ENCODE measurements at places on chromosomes 1 and 21. TPM values are rescaled to one million over a fixed set of nuclear protein-coding genes. Genes with fewer than 3 reads are reported as not detected.
A peak's percentile ranks its signal among the peaks of the same experiment; 100 is the strongest.

DNA sequence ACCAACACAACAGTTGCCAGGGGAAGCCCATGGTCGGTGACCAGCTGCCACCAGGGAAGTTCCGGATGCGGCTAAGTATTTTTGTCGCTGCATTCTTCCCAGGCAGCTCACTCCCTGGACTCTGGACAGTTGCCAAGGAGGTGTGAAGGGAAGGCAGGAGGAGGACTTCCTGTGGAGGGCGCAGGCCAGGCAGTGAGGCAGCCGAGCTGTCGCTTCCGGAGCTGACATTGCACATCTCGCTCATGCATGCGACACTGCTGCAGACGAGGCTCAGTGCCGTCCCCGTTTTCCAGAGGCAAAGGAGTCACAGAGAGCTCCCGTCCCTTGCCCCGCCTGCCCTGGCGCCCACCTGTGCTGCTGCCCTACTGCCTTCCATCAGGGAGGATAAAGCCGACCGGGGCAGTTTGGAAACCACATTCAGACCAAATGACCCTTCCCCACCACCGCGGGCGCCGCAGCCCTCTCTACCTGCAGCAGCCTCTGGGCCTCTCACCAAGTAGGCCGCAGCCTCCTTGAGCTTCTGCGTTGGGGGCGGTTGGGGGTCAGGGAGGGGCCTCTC is 81.4 kb downstream of the NENF start:
- peaks cover 4% of the 10 kb centered on the region for H3K4me1 ChIP-seq
- peaks cover 52% of the 10 kb centered on the region for H3K27me3 ChIP-seq
- H3K4me3 ChIP-seq, result peak overlapping the region; percentile 52
- no peaks in the 10 kb centered on the region for H3K36me3 ChIP-seq

DNA sequence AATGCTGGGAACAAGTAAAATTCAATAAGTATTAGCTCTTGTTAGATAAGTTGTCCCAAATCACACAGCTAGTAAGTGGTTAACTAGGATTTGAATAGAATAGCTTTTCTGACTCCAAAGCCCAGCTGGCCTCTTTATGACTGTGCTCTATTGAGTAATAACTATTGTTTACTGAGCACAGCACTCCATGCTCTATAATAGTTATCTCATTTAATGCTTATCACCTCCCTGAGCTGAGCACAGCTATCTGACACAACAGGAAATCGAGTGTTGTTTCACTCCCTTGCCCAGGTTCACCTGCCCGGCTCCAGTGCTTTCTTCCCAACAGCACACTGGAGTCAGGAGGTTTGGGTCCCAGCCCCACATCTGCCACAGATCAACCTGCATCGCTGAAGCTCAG is 38.8 kb upstream of the STMN1 start:
- H3K27ac ChIP-seq, result no peak overlapping the region
- H3K36me3 ChIP-seq, result no peaks in the 10 kb centered on the region
- no peak for DNase-seq
- no peaks in the 10 kb centered on the region for H3K4me1 ChIP-seq
- H3K4me3 ChIP-seq, result no peak overlapping the region

GRCh38 chr1:25804244-25804963 is 4.4 kb downstream of the SELENON start:
- H3K27me3 ChIP-seq, result no peaks in the 10 kb centered on the region
- no peak for DNase-seq
- no peak overlapping the region for H3K4me3 ChIP-seq
- H3K36me3 ChIP-seq, result no peaks in the 10 kb centered on the region

DNA sequence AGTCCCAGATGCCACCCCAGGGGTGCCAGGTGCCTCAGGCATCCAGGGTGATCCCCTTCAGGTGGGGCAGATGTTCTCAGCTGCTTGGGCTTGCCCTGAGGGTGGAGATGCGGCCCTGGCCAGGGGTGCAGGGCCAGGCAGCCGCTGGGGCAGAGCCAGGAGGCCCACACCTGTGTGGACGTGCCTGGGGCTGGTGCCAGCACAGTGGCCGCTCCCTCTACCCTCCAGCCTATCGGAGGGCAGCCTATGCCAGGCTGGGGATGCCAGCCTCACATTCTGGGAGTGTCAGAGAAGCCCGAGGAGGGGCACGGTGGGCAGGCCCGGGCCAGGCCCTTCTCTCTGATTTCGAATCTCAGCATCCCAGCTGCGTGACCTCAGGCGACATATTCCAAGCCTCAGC is 96.5 kb upstream of the WNT4 start:
- H3K27ac ChIP-seq, result no peak overlapping the region
- H3K36me3 ChIP-seq, result no peaks in the 10 kb centered on the region
- DNase-seq, result no peak
- no peak overlapping the region for H3K4me3 ChIP-seq

DNA sequence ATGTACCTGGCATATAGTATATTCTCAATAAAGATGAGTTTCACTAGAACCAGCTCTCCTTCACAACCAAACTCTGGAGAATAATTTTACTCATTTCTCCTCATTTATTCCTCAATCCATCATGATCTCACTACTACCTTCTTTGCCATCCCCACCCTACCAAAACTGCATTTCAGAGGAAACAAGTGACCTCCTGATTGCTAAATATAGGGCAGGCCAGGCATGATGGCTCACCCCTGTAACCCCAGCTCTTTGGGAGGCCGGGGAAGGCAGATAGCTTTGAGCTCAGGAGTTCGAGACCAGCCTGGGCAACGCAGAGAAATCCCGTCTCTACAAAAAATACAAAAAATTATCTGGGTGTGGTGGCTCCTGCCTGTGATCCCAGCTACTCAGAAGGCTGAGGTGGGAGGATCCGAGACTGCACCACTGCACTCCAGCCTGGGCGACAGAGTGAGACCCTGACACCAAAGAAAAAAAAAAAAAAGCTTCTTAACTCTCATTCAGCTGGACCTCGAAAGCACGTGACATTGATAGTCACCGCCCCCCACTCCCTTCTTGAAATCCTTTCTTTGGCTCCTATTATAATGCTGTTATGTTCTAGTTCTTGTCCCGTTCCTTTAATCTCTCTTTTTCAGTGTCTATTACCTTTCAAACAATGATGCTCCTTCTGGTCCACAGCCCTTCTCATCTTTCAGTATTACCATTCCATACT is 2.1 kb downstream of the TESK2 start:
- H3K27ac ChIP-seq, result no peak overlapping the region
- peaks cover 7% of the 10 kb centered on the region for H3K4me1 ChIP-seq
- peak; percentile 17 for DNase-seq
- no peaks in the 10 kb centered on the region for H3K36me3 ChIP-seq
- peak overlapping the region; percentile 91 for H3K4me3 ChIP-seq

DNA sequence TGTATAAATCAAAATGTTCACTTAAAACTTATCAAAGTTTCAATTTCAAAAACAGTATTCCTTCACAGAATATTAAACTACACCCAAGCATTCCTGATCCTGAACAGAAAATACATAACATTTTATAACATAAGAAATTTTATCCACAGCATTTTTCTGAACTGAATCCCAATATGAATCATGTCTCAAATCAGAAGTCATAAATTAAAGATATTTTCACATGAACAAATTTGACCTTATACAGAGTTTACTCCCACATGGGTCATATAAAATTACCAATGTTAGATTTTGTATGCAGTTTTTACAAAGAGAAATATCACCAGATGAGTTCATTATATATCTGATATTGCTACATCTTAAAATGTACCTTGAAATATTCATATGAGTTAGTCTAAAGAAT is 48.6 kb upstream of the ASPM start:
- H3K4me3 ChIP-seq, result no peak overlapping the region
- H3K27me3 ChIP-seq, result no peaks in the 10 kb centered on the region
- no peak overlapping the region for H3K27ac ChIP-seq
- peaks cover 40% of the 10 kb centered on the region for H3K4me1 ChIP-seq
- DNase-seq, result no peak

DNA sequence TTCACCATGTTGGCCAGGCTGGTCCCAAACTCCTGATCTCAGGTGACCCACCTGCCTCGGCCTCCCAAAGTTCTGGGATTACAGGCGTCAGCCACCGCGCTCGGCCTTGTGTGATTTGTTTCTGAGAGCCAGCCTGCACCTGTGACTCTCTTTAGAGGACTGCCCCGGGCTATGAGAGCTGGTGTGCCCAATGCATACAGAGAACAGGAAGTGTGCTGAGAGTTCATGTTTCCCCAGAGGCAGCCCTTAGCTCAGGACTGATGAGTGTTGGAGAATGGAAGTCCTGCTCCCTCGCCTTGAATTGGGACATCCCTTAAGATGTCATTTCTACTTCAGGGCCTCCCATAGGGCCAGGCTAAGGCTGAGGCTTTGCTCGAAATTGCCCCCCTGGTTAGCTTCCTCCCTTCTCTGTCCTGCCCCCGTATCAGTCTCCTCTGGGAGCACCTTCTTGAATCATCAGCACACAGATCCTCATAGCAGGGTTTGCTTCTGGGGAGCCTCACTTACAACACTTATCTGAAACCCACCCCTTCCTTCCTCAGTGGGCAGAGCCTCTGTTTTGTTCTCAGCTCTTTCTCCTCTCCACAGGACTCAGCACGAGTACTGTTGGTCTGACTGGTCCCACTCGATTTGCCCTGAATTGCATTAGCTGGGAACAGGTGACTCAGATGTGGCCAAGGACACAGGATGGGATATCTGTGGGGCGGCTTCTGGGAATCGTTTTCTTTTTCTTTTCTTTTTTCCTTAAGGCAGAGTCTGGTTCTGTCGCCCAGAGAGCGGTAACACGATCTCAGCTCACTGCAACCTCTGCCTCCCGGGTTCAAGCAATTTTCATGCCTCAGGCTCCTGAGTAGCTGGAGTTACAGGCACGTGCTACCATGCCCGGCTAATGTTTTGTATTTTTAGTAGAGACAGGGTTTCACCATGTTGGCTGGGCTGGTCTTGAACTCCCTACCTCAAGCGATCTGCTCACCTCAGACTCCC is 80.1 kb downstream of the UBIAD1 start:
- H3K27me3 ChIP-seq, result no peaks in the 10 kb centered on the region
- H3K4me1 ChIP-seq, result peaks cover 62% of the 10 kb centered on the region
- no peak overlapping the region for H3K4me3 ChIP-seq

- H3K27ac ChIP-seq, result no peak overlapping the region
- H3K4me3 ChIP-seq, result no peak overlapping the region
- no peaks in the 10 kb centered on the region for H3K4me1 ChIP-seq
- no peaks in the 10 kb centered on the region for H3K27me3 ChIP-seq
Observed at GRCh38 chr1:89041721-89042120, 19.1 kb upstream of the GBP3 start.

- H3K27me3 ChIP-seq, result no peaks in the 10 kb centered on the region
- H3K27ac ChIP-seq, result no peak overlapping the region
- peak; percentile 53 for DNase-seq
- H3K36me3 ChIP-seq, result no peaks in the 10 kb centered on the region
- no peak overlapping the region for H3K4me3 ChIP-seq
Observed at GRCh38 chr1:228827019-228827418, 91.7 kb downstream of the RHOU start.

GRCh38 chr1:6367381-6368012 is 26.1 kb downstream of the ACOT7 start:
- no peak overlapping the region for H3K4me3 ChIP-seq
- H3K27me3 ChIP-seq, result no peaks in the 10 kb centered on the region
- no peak for DNase-seq
- H3K27ac ChIP-seq, result no peak overlapping the region
- H3K4me1 ChIP-seq, result no peaks in the 10 kb centered on the region
- no peaks in the 10 kb centered on the region for H3K36me3 ChIP-seq

GRCh38 chr1:14516974-14517840 is 81.3 kb upstream of the KAZN start:
- H3K27me3 ChIP-seq, result no peaks in the 10 kb centered on the region
- H3K27ac ChIP-seq, result no peak overlapping the region
- no peaks in the 10 kb centered on the region for H3K36me3 ChIP-seq
- DNase-seq, result no peak
- H3K4me1 ChIP-seq, result peaks cover 12% of the 10 kb centered on the region

DNA sequence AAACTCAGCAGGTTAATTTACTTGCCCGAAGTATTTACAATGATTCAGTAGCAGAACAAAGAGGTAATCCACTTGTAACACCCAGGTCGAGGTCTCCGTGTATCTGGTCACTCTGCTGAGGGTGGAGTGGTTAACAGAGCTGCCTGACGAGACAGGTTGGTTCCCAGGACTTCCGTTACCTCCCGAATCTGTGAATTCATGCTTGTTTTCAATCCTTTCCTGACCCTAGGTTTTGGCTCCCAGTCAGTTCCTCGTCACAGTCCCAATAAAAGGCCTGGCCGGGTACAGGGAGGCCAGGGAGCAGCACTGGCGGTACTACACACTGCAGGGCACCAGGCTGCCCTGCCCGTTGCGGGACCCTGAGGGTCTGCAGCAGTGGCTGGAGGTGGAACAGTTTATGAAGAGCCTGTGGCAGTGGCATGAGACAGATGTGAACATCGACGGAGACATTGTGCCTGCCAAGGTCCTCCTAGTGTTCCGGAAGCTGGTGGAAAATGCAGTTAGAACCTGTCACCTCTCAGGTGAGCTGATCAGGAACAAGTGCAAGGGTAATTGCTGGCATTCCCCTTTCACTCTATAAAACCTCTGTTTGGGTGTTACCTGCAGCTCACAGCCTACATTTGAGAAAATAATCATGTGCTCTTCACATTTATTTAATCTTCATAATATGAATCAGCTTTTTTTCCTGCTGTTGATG is 12.8 kb downstream of the MAB21L3 start:
- H3K4me1 ChIP-seq, result no peaks in the 10 kb centered on the region
- H3K27me3 ChIP-seq, result no peaks in the 10 kb centered on the region

DNA sequence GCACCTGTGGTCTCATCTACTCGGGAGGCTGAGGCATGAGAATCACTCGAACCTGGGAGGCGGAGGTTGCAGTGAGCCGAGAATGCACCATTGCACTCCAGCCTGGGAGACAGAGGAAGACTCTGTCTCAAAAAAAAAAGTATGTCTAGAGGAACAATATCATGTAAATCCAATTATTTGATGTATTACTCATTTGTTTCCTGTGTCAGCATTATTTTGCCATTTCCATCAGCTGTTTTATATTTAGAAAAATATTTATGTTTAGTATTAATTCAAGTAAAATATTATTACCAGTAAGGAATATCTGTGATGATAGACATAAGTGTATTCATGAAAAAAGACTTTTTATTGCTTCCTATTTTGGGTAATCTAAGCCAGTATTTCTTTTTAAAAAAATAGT is 13.0 kb downstream of the TDRKH start:
- H3K4me3 ChIP-seq, result no peak overlapping the region
- H3K27me3 ChIP-seq, result no peaks in the 10 kb centered on the region
- no peak overlapping the region for H3K27ac ChIP-seq
- no peaks in the 10 kb centered on the region for H3K4me1 ChIP-seq

RYR2 gene
- total RNA-seq, result 6.7 TPM

NFASC gene
- total RNA-seq, result 11.7 TPM

SEMA4A gene
- total RNA-seq, result 20.2 TPM

DUSP10 gene
- 1.5 TPM for total RNA-seq

ATP1A4 gene
- total RNA-seq, result 0.63 TPM

HTR1D gene
- 4.7 TPM for total RNA-seq

MATN1 gene
- total RNA-seq, result 0.31 TPM

RAB3B gene
- total RNA-seq, result 37.9 TPM

ITPKB gene
- 4.7 TPM for total RNA-seq
